ENCODE measurements at places on chromosomes 5 and 9. TPM values are rescaled to one million over a fixed set of nuclear protein-coding genes. Genes with fewer than 3 reads are reported as not detected.
A peak's percentile ranks its signal among the peaks of the same experiment; 100 is the strongest.

- H3K27ac ChIP-seq: no peak overlapping the region
- no peaks in the 10 kb centered on the region for H3K27me3 ChIP-seq
- H3K4me3 ChIP-seq: no peak overlapping the region
- H3K4me1 ChIP-seq: no peaks in the 10 kb centered on the region
- no peaks in the 10 kb centered on the region for H3K36me3 ChIP-seq
These were observed 20.9 kb downstream of the CDHR2 start for GRCh38 chr5:176570044-176570443.

DNA sequence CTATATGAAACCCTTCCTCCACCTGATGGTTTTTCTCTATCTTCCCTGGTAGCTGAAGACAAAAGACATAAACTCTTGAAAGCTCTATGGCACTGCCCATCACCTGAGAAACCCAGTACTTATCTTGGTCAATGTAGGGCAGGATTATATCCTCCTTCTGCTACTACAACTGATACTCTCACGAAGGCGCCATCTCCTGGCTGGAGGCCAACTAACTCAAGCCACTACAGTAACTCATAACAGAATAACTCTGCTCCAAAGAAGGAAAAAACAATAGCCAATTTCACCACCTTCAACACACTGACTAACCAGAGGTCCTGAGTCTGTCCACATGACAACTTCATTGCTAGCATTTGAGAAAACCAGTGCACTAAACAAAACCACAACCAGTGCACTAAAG, 409.2 kb downstream of the CETN3 start:
- DNase-seq: no peak
- H3K36me3 ChIP-seq: no peaks in the 10 kb centered on the region
- no peak overlapping the region for H3K27ac ChIP-seq
- H3K27me3 ChIP-seq: no peaks in the 10 kb centered on the region
- no peak overlapping the region for H3K4me3 ChIP-seq

- H3K4me1 ChIP-seq: no peaks in the 10 kb centered on the region
- no peak overlapping the region for H3K4me3 ChIP-seq
- DNase-seq: no peak
- no peaks in the 10 kb centered on the region for H3K27me3 ChIP-seq
These were observed 561.1 kb downstream of the RAB3C start for GRCh38 chr5:59143926-59144333.

ADCY2 gene
- total RNA-seq: 4.6 TPM

- H3K4me1 ChIP-seq: no peaks in the 10 kb centered on the region
- H3K27ac ChIP-seq: peak overlapping the region; percentile 74
- no peaks in the 10 kb centered on the region for H3K27me3 ChIP-seq
These were observed 259.5 kb downstream of the NR3C1 start for GRCh38 chr5:143143973-143144372.

CDHR2 gene
- not detected for total RNA-seq

DNA sequence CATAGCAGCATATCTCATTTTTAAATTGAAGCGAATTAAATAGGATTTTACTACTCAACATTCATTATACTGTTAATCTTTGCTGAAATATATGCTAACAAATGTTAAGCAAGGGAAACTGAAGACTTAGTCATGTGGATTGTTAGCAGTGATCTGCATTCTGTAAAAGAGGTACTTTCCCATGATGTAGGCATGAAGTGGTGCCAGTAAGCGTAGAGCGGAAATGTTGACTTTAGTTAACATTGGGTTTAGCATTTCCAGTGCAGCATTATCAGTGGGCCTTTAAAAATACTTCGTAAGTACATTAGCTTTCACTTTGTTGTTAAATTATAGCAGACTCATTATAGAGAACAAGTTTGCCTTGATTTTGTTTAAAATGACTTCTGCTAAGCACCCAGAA, 130.3 kb downstream of the CDC42SE2 start:
- no peak overlapping the region for H3K4me3 ChIP-seq
- no peak for DNase-seq
- no peak overlapping the region for H3K27ac ChIP-seq
- no peaks in the 10 kb centered on the region for H3K4me1 ChIP-seq

- H3K27me3 ChIP-seq: no peaks in the 10 kb centered on the region
- no peak overlapping the region for H3K4me3 ChIP-seq
- no peak overlapping the region for H3K27ac ChIP-seq
- no peaks in the 10 kb centered on the region for H3K36me3 ChIP-seq
These were observed 66.7 kb downstream of the KCNIP1 start for GRCh38 chr5:170570476-170570875.

GRCh38 chr9:81687521-81688261, 1.7 kb downstream of the TLE1 start:
- peak overlapping the region; percentile 93 for H3K27ac ChIP-seq
- no peaks in the 10 kb centered on the region for H3K36me3 ChIP-seq
- H3K4me1 ChIP-seq: no peaks in the 10 kb centered on the region
- peak overlapping the region; percentile 94 for H3K4me3 ChIP-seq
- no peaks in the 10 kb centered on the region for H3K27me3 ChIP-seq

DNA sequence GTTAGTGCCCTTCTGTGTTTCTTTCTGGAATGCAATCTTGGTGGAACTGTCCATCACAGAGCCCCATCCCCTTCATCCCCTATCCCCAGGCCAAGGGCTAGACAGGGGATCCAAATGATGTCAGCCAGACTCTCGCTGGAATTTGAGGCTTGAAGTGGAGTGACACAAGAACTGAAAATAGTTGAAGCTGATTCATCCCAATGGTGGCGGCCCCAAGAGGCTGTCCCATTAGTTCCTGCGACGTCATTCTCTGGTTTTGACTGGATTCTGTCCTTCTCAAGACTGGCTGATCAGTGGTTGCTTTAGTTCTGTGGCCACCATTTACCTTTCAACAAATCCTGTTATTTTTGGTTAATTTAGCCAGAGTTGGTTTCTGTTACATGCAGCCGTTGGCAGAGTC, 59.9 kb downstream of the SUB1 start:
- H3K27ac ChIP-seq: no peak overlapping the region
- H3K27me3 ChIP-seq: no peaks in the 10 kb centered on the region
- H3K4me1 ChIP-seq: no peaks in the 10 kb centered on the region
- H3K36me3 ChIP-seq: no peaks in the 10 kb centered on the region
- no peak overlapping the region for H3K4me3 ChIP-seq

GRCh38 chr5:170105642-170106611, at the start of gene FOXI1:
FOXI1 (plus strand) TSS chr5:170105897; CDS start chr5:170105958, 61 bp downstream.
- no peaks in the 10 kb centered on the region for H3K4me1 ChIP-seq
- H3K27ac ChIP-seq: no peak within 1 kb of the TSS
- H3K4me3 ChIP-seq: no peak within 1 kb of the TSS
- no peak for DNase-seq
- H3K36me3 ChIP-seq: no peaks in the 10 kb centered on the region

SYNPO gene
- 11.5 TPM for total RNA-seq

- H3K4me3 ChIP-seq: no peak overlapping the region
- H3K4me1 ChIP-seq: no peaks in the 10 kb centered on the region
- H3K27ac ChIP-seq: no peak overlapping the region
- no peaks in the 10 kb centered on the region for H3K36me3 ChIP-seq
- no peak for DNase-seq
- H3K27me3 ChIP-seq: no peaks in the 10 kb centered on the region
These were observed 55.9 kb upstream of the PITX1 start for GRCh38 chr5:135089912-135090311.

GRCh38 chr9:101567725-101568350, 26.9 kb downstream of the PPP3R2 start:
- H3K27me3 ChIP-seq: no peaks in the 10 kb centered on the region
- H3K27ac ChIP-seq: no peak overlapping the region
- H3K4me1 ChIP-seq: no peaks in the 10 kb centered on the region
- no peak for DNase-seq
- no peak overlapping the region for H3K4me3 ChIP-seq

ISL1 gene
- total RNA-seq: 0.24 TPM

DNA sequence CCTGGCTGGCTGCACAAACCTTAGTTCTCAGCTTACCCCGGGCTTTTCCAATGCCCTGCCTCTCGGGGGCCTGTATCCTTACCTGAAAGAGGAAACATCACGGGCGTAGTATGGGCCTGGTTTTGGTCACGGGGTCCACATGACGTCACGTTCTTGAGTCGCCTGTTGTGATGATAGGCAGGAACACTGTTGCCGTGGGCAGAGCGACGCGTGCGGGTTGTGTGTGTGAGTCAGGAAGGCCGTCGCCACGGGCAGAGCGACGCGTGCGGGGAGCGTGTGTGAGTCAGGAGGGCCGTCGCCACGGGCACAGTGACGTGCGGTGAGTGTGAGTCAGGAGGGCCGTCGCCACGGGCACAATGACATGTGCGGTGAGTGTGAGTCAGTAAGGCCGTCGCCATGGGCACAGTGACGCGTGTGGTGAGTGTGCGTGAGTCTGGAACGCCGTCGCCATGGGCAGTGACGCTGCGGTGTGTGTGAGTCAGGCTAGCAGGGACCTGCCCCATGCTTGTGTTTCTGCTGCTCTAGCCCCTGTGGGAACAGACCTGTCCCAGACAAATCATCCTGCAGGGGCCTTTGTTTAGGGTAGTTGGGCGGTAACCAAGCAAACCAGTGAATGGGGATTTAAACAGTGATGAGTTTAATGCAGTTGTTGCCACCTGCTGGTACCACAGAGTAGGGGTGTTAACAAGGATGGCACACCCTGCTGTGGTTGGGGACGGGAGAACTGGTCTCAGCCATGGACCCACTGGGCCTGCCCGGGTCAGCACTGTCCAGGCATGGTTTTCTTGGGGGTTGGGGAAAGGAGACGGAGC, 19.8 kb downstream of the TRIP13 start:
- H3K4me1 ChIP-seq: no peaks in the 10 kb centered on the region
- no peak overlapping the region for H3K27ac ChIP-seq

- H3K36me3 ChIP-seq: no peaks in the 10 kb centered on the region
- no peak overlapping the region for H3K4me3 ChIP-seq
- H3K27ac ChIP-seq: no peak overlapping the region
These were observed 52.0 kb downstream of the PTTG1 start for GRCh38 chr5:160473681-160474080.

DNA sequence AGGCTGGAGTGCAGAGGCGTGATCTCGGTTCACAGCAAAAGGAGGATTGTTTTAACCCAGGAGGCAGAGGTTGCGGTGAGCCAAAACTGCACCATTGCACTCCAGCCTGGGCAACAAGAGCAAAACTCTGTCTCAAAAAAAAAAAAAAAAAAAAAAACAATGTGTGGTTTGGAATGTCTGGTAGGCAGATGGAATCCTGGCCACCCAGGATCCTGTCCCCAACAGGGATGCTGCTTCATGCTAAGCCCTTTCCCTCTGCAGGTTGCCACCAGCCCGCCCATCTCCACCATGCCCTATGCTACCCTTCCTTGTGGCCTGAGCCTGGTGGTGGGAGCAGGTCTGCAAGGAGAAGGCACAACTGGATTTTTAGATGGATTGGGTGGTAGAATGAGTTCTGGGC, 129.7 kb upstream of the HAND1 start:
- no peak overlapping the region for H3K4me3 ChIP-seq
- DNase-seq: no peak
- peaks cover 23% of the 10 kb centered on the region for H3K27me3 ChIP-seq
- H3K4me1 ChIP-seq: no peaks in the 10 kb centered on the region

DNA sequence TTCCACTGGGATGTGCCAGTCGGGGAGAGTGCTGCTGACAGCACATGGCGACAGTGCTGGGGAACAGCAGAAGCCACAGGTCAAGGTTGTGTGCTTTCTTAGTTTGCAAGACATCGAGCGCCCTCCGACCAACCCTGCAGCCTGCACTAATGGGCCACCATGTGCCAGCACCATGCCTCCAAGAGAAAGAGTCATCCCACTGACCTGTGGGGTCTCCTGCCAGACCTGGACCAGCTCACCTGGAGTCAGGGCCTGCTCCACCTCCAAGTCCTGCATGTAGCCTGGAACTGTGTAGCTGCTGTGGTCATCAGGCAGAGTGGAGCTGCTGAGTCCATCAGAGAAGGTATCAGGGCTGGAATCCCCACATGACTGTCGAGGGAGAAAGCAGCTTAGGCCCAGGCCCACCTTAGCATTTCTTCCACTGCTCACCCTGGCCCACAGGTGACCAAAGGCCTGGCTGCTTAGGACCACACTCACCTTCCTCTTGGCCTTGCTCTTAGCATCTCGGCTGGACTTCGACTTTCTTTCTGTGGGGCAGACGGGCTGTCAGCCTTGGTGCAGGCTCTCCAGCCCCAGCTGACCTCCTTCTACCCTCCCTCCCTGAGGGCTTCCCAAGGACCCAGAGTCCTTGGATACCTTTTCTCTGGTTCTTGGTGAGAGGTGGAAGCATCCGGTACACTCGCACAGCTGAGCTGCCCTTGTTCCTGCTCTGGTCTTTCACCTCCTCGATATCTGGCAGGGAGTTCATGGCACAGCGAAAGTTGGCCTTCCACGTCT, 4.1 kb downstream of the IRF1 start:
- H3K36me3 ChIP-seq: no peaks in the 10 kb centered on the region
- no peaks in the 10 kb centered on the region for H3K27me3 ChIP-seq
- peaks cover 6% of the 10 kb centered on the region for H3K4me1 ChIP-seq
- peak; percentile 11 for DNase-seq

CAMSAP1 gene
- 61.2 TPM for total RNA-seq

DNA sequence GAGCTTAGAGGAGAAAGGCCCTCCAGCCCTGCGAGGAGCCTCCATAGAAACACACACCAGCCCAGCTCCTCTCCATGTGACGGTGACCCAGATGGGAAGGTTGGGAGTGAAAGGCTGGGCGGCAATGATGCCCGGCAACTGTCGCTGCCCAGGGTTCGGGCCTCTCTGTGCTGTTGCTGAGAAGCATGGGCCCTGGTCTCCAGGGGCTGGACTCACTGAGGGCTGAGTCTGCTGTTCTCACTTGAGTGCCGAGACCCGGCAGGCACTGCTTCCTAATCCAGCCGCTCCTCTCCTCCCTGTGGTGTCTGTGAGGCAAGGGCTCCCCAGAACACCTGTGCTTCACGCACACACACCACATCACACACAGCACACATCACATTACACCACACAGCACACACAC, 493.6 kb downstream of the GADD45G start:
- no peak for DNase-seq
- no peak overlapping the region for H3K4me3 ChIP-seq
- H3K4me1 ChIP-seq: no peaks in the 10 kb centered on the region

DNA sequence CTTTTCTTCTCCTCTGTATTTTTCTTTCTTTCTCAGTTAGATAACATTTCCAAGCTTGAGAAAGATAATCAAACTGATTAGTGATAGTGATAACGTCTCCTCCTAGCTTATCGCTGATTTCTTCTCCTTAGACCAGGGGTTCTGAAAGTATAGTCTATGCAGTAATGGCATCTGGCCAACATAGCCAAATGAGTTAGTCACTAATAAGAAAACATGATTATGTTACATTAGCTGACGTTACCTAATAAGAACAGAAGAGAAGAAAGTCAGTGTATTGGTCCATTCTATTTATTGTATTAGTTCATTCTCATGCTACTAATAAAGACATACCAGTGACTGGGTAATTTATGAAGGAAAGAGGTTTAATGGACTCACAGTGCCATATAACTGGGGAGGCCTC, 111.2 kb downstream of the STRBP start:
- no peaks in the 10 kb centered on the region for H3K27me3 ChIP-seq
- no peaks in the 10 kb centered on the region for H3K4me1 ChIP-seq
- no peak overlapping the region for H3K27ac ChIP-seq

CBY3 gene
- not detected for total RNA-seq

DNA sequence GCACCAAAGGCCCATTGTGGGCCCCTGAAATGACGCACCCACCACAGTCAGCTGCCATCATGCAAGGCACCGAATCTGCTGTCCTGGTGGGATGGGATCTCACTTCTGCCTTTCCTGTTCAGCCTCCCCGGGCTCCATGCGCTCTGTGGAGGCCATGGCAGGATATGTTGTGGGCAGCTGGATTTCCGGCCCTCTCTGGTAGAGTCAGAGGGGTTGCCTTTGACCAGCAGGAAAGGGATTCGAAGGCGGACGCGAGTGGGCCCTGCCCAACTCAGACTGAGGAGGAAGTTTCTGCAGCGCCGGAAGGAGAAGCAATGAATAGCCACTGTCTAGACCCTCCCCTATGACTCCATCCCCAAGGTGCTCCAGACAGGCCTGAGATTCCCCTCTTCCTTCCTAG, 35.5 kb downstream of the GADD45G start:
- H3K27me3 ChIP-seq: no peaks in the 10 kb centered on the region
- DNase-seq: no peak
- peak overlapping the region; percentile 92 for H3K27ac ChIP-seq
- H3K4me3 ChIP-seq: peak overlapping the region; percentile 10
- H3K36me3 ChIP-seq: no peaks in the 10 kb centered on the region

Measured in uterus (tissue), 4 donors.